ENCODE measurements at places on chromosomes 5 and 9.

DNA sequence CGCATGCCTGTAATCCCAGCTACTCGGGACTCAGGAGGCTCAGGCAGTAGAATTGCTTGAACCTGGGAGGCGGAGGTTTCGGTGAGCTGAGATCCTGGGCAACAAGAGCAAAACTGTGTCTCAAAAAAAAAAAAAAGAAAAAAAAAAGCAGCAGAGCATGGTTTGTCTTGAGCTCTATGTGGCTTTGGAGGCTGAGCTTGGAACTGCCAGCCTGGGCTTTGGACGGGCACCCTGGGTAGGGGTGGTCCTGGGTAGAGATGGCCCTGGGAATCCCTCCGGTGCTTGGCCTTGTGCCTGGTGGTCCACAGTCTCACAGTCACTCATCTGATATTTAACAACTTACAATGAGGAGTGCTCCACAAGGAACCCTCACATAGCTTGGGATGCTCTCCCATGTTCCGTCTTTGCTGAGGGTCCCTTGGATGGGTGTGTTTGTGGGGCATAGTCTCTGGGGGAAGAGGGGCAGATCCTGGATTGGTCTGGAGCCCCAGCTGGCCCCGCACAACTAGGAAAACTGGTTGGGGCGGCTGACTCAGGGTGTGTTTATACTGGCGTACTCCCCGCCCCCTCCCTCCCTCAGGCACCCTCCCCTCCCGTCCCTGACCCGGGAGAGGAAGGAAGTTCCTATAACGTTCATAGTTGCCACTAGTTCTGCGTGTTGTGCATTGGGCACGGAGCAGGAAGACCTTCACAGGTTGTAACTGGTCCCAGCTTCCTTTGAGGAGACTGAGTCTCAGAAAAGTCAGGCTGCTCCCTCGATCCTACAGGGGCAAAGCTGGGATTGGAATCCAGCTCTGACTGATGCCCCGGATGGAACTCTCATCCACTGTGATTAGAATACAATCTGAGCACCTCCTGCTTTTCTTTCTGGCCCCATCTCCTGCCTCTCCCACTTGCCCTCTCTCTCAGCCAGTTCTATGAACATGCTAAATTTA lies 11.2 kb downstream of the IER5L start:
- DNase-seq = no peak

DNA sequence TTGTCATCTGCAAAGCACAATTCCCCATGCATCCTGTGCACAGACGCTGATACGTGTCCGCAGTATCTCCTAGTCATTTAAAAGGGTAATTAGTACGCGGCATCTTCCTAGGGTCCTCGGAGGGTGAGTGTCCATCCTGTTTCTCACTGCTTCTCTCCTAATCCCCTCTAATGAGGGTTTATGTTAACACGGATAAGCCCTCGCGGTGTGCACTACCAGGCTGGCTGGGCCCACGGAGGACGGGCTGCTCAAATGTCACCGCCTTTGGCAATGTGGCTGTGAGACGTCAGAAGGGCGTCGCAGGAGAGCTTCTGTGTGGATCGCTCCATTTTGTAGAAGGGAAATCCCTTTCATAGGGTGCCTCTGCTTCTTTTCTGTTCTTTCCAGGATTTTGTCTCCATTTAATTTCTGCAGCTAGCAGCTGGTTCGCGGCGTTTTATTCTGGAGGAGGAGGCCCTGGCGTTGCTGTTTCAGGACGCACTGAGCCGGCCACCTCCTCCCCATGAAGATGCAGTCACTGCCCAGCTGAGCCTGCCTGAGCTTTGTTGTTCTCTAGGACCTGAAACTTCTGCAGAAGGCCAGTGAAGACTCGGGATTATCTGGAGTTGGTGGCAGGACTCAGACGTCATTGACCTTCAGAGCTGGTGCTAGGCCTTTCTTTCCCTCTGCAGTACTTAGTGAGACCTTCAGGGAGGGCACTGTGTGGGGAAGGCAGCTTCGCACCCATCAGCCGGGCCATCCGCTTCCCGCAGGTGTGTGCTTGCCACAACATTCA lies 326.1 kb upstream of the IRX1 start:
- DNase-seq = no peak

DNA sequence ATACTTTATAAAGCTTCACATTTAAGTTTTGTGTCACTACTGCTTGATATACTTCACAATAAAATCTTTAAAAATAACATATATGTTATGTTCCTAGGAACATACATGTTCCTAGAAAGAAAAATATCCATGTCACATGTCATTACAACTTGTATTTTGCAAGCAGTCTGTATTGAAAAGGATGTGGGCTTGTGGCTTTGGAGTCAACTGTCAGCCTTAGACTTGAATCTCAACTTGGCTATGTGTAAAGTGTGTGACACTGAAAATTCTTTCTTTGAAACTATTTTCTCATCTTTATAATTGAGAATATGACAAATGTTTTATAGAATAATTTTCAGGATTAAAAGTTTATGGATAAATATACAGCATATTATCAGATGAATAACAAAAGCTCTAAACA lies 273.1 kb downstream of the KIAA0825 start:
- DNase-seq = no peak

DNA sequence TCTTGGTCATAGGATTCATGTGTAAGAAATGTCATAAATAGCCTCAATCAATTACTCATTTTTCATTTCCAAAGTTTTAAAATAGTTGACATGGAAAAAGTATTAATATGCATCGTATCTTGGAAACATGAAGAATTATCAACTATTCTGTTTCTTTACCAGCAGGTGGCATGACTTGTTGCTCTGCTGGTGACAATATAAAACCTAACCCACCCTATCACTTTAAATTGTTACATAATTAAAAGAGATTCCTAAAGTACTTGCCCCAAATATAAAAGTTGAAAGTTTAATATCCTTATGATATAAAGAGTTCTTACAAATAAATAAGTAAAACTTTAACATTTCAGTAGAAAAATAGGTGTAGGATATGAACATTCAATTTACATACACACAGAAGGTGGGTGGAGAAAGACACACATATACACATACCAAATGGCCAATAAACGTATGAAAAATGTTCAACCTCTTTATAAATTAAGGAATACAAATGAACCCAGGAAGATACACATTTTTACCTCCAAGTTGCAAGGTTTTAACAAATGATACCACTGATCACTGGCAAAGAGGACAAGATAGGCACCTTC lies 30.6 kb downstream of the MAP1B start:
- no peak for DNase-seq

DNA sequence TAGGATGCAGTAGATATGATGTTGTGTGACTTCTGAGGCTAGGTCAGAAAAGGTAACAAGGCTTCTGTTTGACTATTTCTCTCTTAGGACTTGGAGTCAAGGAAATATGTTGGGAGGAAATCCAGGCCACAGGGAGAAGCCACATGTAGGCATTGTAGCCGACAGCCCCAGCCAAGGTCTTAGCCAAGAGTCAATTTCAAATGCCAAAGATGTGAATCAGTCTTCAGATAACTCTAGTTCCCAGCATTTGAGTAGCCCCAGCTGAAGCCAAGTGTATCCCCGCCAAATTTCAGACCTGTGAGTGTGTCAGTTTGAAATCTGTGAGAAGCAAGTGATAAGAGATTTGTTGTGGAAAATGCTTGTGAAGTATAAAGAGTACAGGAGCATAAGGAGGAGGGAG lies 38.1 kb upstream of the ISL1 start:
- no peak for DNase-seq

GRCh38 chr5:35954175-35954574 lies 15.8 kb upstream of the CAPSL start:
- no peak for DNase-seq

GRCh38 chr5:165201771-165202518 lies 1696.5 kb downstream of the MAT2B start:
- no peak for DNase-seq

DNA sequence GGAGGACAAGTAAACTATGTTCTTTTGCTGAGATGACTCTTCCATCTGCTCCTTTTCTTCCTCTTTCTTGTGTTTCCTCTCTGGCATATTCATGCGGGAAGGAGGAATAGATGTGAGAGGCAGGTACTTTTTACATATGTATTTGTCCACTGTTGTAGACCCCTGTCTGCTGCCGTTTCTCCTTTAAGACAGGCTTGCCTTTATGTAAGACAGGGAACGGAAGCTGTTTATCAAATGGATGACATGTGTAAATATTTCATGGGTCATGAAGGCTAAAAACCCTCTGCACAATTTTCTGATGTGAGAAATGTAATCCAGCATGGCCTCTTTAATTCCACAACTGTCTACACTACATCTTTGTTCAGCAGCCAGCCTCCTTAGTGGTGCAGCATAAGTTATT lies 1525.5 kb upstream of the NUDT12 start:
- DNase-seq = no peak

DNA sequence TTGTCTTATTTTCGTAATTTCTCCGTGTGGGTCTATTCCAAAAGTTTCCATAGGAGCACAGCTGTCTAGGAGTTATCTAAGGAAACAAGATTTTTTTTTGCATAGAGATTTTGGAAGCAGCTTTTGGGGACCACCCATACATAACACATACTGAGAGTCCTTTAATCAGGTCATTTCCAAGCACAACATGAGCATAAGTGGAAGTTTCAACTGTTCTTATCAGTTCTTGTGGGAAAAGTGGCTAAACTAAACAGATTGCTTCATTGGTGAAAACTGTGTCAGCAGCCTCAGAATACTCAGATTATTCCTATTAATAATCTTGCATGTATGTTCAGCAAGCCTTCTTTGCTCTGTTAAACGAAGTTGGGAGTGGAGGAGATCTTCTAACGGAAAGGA lies 153.6 kb upstream of the TYRP1 start:
- DNase-seq = no peak

- DNase-seq = no peak
Measured at GRCh38 chr5:148085977-148086705, 22.4 kb downstream of the SPINK5 start.

DNA sequence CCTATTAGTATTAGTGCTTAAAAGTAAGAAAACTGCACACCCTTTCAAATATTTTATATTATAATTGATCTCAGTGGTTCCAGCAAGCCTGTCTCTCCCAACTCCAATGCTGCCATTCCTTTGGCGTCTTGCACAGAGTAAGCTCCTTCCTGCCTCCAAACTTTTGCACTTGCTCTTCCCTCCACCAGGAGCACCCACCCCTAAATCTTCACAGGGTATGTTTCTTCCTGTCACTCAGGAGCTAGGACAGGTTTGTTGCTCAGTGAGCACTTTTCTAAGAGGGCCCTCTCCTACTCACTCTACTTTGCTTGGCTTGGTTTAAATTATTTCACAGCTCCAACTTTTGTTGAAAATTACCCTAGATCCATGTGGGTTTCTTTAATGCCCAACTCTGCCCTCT lies 189.1 kb upstream of the ADRA1B start:
- no peak for DNase-seq

Data from activated CD4-positive, alpha-beta T cell treated with anti-CD3 and anti-CD28 coated beads, Interleukin-2, amount 50 U/mL, for 16 hours (primary cell).